Activated CD4-positive, alpha-beta T cell treated with anti-CD3 and anti-CD28 coated beads for 48 hours (primary cell): ENCODE measurements at places on chromosomes 16 and 17.

GRCh38 chr17:71885662-71886061, 235.2 kb upstream of the SOX9 start:
- DNase-seq = no peak

GRCh38 chr17:11284811-11285210, 43.8 kb downstream of the SHISA6 start:
- no peak for DNase-seq

GRCh38 chr17:17811381-17812210, 25.2 kb downstream of the SREBF1 start:
- DNase-seq = no peak

DNA sequence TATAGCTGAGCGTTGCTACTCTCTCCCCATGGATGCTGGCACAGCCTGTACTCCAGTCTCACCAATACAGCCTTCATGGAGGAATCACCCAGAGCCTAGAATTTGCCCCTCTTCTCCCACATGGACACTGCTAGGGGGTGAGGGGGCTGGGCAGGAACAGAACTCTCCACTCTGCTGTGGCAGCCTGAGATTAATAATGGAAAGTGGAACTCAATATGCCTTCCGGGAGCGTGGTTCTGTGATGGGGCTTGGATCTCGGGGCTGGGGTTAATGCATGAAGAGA, 1.2 kb downstream of the SLC9A5 start:
- no peak for DNase-seq

GRCh38 chr17:5971969-5972368, 98.2 kb upstream of the WSCD1 start:
- no peak for DNase-seq

DNA sequence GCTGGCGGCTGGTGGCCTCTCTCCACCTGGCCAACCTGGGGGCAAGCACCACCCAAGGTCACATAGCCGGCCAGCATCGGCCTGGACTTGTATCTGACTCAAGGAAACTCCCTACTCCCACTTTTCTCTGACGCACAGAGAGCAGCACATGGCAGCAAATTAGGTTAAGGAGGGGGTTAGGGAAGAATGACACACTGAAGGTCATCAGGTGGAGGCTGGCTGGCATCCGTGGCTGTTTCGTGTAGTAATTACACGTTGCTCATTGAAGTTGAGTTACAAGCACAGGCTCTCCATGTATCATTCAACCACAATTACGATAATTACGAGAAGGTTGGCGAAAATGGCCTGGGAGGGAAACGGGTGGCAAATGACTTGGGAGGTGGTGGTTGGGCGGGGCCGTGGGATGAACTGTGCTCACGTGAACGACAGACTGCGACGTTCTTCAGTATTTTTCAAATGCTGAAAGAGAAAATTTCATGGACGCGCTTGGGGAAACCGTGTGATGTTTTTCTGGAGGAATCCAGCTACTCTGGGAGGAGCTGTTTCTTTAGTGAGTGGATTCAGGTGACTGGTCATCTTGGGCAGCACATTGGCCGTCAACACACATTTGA, 4.0 kb upstream of the METRNL start:
- no peak for DNase-seq

GRCh38 chr16:84817206-84817605, 2.6 kb upstream of the CRISPLD2 start:
- no peak for DNase-seq

DNA sequence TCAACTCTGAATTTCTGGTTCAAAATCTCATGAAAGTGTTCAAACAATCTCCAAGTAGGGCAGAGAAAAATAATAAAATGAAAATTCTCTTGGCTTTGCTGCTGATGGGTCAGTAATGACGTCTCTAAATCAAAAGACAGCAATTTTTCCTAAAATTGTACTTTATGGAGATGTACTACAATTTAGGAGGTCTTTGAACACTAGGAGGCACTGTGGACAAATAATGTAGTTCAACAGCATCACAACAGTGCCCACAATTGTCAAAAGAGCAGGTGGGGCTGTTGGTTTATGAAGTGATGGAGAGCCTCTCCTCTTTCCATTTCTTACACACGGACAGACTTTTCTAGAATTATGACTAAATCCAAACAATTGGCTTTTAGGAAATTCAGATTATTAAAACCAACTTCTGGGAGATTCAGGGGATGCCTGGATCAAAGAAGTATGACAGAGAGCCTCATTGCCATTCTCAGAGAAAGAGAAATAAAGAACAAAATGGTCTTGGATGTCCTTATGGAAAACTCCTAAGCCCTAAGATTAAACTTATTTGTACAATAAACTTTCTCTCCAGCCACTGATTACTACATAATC, 23.8 kb downstream of the EZH1 start:
- DNase-seq = peak; percentile 19

DNA sequence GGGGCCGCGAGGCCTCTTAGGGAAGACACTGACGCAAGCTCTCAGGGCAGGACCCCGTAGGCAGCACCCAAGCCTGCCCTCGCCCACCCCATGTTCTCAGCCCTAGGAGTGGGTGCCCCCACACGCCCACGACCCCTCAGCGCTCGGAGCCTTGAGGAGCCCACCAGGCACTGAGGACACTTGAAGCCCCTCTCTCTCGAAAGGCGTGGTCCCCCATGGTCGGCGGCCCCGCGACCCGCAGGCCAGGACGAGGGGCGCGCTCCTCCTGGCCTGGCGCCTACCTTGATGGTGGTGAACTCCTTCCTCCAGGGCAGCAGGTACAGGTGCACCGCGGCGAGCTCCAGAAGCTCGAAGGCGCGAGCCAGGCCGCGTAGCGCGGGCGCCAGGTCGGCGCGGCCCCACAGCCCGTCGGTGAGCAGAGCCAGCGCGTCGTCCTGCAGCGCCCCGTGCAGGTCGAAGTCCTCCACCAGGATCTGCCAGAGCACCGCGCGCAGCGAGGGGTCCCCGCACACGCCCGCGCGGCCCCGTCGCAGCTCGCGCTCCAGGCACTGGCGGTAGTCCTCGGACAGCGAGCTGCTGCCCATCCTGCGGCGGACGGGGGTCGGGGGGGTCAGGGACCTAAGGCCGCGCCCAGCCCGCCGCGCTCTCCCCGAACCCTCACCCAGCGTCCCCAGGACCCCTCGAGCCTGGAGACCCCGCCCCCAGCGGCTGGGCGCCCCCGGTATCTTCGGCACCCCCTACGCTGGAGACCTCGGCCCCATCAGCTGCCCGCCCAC, 668 bp downstream of the SPATA2L start:
- DNase-seq = peak; percentile 72

DNA sequence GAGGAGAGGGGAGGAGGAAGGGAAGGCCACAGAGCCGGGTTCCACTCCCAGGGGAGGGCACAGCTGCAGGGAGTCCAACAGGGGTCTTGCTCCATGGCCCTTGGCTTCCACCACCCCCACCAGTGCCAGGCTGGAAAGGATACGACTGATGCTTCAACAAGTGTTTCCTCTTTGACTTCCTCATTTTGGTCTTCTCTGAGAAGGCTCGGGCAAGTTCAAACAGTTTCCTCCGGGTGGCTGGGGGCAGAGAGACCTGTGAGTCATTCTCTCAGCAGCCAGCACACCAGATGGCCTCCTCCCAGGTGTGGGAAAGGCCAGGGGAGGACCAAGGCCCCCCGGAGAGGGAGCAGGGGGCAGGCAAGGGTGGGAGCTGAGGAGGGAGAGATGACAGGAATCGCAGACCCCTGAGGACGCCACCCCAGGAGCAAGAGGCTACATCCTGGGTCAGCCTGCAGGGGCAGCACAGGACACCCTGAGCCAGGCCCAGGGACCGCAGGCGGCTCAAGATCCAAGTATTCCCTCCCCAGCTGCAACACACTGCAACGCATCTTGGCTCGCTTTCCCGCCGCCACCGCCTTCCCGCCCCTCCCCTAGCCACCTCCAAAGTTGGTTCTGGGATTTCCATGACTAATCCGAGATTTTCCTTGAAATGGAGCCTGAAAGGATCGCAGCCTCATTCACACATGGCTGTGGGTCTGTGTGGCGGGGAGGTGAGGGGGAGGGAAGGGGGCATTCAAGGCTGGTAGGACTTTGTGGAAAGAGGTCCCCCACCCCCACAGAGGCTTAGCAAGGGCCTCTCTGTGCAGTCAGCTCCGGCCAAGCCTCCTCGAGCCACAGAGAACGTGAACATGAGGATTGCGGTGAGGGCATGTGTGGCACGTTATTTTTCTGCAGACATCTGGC, 18.4 kb upstream of the MRPS23 start:
- DNase-seq = peak; percentile 48

- DNase-seq = no peak
These were observed 113.3 kb downstream of the VPS53 start for GRCh38 chr17:601244-601925.

- no peak for DNase-seq
These were observed 67.5 kb downstream of the KLHDC4 start for GRCh38 chr16:87698241-87698640.

GRCh38 chr17:70922268-70922667, 752.9 kb downstream of the KCNJ2 start:
- no peak for DNase-seq

GRCh38 chr17:1474402-1475189, 17.9 kb downstream of the MYO1C start:
- no peak for DNase-seq

DNA sequence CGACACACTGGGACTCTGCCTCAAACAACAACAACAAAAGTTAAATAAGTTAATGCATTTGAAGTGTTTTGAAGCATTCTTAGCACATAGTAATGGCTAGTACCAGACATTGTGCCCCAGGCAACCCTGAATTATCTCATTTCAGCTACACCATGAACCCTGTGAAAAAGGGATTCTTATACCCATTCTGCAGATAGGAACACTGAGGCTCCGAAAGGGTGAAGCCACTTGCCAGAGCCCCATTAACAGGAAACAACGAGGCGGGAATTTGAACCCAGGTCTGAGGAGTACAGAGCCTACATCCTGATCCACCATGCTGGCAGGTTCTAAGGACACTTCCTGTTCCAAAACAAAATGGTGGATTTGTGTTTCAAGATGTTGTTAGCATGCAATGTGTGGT, 9.2 kb downstream of the GPR139 start:
- no peak for DNase-seq

DNA sequence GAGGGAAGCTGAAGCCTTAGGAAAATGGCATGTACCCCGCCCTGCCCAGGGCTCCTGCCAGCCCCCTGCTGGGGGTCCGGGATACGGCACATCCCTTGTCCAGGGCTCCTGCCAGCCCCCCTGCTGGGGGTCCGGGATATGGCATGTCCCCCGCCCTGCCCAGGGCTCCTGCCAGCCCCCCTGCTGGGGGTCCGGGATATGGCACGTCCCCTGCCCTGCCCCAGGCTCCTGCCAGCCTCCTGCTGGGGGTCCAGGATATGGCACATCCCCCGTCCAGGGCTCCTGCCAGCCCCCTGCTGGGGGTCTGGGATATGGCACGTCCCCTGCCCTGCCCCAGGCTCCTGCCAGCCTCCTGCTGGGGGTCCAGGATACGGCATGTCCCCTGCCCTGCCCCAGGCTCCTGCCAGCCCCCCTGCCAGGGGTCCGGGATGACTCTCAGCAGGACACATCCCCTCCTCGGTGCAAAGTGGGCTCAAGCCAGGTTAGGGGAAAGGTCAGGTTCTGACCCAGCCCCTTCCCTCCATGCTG, 43.2 kb downstream of the RPH3AL start:
- DNase-seq = peak; percentile 50

GRCh38 chr17:63946440-63947363, 14.6 kb upstream of the CD79B start:
- DNase-seq = peak; percentile 75

DNA sequence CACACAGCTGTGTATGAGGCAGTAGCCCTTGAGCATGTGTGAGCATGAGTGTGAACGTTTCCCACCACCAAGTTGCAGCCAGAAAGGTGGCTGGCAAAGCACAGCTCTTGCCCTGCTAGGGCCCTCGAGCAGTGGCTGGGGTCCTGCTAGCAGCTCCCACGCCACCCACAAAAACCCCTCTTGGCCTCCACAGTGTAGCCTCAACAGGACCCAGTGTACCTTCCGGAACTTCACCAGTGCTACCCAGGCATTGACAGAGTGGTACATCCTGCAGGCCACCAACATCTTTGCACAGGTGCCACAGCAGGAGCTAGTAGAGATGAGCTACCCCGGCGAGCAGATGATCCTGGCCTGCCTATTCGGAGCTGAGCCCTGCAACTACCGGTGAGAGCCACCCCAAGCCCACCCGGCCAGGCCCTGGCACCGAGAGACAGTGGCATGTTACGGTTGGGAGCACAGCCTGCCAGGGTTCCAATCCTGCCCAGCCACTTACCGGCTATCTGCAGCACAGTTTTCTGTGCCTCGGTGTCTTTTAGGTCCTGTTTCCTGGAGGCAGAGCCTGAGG, 53.1 kb downstream of the SCNN1B start:
- DNase-seq = no peak
